Vagina (tissue), 2 donors: ENCODE measurements at places on chromosomes 12 and 14.

DNA sequence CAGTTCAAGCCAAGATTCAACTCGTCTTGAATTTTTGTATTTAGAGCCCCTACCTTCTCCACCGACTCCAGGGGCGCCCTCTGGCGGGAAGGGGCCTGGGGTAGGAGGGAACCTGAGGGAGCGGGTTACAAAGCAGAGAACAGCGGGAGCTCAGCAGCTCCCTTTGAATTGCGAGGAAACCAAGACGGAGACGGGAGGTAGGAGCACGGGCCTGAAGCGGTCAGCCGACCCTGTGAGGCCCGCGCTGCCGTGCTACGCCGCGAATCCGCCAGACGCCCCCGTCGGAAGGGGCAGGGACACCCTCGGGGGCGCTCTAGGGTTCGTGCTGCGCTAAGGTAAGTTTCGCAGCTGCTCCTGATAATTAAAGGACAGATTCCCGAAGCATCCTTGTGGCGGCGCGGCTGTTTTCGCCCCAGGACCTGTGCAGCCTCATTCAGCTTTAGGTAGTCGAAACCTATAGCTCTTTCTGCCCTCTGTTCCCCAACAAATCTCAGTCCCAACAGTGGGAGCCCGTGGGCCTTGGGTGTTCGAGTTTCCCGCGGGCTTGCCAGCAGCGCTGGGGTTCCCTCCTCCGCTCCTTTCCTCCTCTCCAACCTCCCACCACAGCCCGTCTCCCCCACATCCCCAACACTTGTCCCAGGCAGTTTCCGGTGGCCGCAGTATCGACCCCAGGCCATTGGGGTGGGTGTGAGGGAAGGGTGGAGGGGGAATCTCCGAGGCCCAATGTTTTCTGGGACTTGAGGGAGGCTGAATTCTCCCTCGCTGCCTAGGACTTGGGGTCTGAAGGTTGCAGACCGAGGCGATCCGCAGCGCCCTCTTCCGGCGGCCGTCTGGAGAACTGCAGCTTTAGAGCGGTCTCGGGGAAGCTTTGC lies 5.1 kb upstream of the NKX2-1 start:
- no peak for DNase-seq

DNA sequence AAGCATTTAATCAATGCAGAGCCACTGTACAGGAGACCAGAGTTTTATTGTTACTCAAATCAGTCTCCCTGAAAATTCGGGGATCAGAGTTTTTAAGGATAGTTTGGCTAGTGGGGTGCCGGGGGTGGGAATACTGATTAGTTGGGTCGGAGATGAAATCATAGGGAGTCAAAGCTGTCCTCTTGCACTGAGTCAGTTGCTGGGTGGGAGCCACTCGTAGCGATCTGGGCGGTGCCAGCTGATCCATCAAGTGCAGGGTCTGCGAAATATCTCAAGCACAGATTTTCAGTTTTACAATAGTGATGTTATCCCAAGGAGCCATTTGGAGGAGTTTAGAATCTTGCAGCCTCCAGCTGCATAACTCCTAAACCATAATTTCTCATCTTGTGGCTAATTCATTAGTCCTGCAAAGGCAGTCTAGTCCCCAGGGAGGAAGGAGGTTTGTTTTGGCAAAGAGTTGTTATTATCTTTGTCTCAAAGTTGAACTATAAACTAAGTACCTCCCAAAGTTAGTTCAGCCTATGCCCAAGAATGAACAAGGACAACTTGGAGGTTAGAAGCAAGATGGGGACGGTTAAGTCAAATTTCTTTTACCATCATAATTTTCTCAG lies 169.4 kb upstream of the PLEKHG7 start:
- no peak for DNase-seq

DNA sequence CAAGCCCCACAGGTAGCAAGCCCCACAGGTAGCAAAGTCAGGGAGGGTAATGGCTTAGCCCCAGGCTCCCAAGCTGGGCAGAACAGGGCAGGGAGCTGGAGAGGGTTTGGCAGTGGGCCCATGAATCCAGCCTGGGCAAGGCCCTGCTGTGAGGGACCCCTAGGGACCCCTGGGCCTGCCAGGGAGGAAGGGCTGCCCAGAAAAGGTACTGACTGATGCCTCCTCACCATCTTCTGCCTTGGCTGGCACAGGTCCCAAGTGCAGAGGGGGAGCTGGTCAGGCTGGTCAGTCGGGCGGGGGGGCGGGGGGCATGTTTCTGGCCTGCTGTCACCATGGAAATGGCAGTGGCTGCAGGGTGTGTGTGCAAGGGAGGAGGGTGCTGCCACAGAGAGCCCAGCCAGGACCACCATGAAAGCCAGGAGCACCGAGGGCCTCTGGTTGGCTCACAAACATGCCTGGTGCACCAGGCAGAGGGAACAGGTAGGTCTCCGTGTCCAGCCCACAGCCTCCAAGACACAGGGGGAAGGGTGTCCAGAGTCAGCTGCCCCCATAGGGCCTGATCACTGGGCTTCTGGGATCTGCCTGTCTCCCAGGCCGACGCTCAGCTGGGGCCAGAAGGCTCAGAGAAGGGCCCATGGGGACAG lies 1.5 kb upstream of the CRIP2 start:
- DNase-seq: no peak

- DNase-seq: no peak
Observed at GRCh38 chr12:14691560-14691959, 4.8 kb downstream of the GUCY2C start.

DNA sequence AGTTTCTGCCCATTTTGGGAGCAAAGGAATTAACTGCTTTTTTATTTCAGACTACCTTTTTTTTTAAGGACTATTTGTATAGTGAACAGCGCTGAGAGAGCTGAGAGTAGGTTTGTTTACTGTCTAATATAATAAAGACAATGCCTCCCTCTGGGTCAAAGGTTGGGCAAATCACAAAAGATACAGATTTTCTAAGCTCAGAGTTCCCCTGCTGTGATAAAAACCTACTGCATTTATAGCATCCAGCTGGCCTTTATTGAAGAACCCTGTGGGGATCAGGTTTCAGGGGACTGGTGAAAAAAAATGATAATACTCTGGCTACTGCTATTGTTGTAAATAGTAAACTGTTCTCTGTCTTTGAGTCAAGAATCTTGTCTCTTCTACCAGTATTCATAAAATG lies 28.7 kb downstream of the CCDC59 start:
- no peak for DNase-seq

DNA sequence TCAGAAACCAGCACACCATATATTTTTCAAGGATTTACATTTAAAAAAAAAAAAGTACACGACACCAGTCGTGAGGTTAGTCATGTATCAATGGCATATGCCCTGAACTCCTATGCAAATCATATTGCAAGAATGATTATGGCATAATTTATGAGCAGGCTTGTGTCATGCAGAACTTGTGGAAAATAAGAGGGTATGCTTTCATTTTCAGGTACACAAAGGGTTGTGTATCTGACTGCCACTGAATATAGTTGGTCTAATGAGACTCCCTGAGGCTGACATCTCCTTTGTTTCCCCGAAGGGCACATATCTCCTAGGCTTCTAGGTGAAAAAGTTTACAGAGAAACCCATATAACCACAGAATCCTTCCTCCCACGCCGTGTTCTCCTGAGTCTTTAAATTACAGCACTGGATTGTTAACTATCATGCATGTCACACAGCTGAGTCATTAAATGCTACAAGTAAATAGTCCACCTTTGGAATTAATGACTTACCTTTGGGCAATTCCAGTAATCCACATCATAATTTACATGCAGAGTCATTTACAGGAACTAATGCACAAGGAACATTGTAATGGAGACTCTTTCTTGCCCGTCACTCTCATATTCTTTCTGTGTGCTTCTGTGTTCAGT lies 356.7 kb upstream of the DIO2 start:
- no peak for DNase-seq

DNA sequence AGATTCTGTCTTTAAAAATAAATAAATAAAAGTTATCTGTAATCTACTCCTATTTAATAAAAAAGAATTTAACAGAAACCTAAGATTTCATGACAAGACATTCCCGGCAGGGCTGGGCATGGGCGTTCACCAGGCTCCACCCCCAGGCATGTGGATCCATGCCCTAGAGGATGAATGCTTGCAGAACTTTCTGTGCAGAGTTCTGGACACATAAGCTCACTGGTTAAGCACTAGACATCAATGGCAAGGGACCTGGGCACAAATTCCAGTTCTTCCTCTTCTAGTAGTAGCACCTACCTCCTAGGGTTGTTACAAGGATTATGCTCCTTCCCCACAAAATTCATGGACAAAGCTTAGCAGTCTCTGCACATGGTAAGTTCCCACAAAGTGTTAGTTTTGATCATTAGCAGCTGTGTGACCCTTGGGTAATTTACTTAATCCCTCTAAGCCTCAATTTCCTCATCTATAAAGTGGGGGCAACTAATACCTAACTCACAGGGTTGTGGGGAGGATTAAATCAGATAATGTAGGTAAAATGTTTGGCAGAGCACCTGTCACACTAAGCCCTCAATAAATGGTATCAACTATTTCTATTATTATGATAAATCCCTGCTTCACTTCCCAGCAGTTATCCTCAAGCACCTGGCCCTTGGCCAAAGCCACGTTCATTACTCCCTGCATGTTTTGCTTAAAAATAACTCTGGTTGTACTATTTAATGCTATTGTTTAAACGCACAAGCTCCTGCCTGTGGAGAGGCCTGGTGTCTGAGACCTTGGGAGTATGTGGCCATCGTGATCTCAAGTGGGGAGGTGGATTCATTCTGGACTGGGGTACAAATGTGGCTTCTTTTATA lies 9.8 kb downstream of the GALNT6 start:
- DNase-seq: no peak

- DNase-seq: no peak
Observed at GRCh38 chr14:99514552-99515300, 33.5 kb downstream of the CCNK start.

- no peak for DNase-seq
Observed at GRCh38 chr12:100317371-100317770, 39.5 kb upstream of the SLC17A8 start.

DNA sequence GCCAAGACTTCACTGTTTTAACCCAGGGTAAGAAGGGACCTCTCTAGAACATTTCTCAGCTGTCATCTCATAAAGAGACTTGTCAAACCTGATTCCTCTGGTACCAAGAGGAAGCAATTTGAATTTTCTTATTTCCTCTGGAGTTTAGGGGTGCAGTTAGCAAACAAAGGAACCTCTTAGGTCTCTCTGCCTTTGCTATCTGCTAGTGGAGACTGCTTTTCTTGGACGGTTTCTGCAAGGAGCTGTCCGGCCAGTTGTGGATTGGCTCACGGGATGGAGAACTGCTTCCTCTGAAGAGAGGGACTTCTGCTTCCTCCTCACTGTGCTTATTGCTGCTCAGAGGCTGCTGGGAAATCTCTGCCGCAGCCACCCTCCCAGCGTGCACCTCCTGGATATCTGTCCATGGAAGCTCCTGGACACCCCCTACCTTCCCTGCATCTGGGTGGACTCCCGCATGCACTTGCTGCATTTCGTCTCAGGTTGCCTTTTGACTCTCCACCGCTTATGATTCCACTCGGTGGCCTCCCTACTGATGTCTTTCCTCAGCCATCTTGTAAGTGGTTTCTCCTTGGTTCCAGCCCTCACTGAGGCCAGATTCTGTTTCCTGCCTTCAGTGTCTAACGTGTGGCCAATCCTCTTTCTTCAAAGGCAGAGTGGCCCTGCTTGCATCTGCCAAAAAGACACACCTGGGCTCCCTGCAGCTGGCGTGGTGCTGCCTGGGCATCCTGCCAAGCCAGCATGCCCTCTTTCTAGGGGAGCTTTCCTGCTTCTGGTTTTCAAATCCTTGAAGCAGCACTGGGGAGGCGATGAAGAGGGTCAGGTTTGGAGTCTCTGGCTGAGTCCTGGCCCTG lies 187.3 kb downstream of the CHST11 start:
- no peak for DNase-seq

DNA sequence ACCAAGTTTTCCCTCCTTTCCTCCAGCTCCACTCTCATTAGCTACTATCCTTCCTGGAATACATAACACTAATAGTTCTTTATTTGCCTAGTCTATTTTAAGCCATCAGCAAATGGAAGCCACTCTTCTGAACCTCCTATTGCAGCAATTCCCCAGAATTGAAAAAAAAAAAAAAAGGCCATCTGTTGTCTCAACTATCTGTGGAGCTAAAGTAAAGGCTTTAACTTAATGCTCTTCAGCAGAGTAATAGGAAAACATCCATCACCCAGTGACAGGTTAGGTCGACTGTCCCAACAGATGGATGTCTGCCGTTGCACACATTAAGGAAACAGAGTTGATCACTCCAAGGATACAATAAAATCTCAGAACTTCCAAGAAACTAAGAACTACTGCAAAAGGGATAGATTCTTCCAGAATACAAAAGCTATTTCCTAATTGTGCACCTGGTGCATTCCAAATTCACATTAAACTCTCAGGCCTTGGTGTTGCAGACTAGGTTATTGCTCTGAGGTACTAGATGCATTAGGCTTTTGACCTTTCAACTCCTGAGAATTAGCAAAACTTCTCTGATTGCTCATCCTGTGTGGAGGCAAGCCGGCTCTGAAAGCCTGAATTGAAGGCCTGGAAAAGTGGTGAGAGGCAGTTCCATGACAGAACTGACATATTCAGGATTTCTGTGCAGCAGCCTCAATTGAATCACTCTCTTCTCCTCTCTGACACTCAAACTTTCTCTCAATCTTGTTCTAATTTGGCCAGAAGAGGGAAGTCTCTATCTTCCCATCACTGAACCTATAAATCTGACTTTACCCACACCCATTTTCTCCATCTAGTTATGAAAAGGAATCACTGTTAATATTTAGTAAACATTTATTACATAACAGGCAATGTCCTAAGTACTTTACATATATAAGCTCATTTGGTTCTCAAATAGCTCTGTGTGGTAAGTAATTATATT lies 238.4 kb upstream of the HMGA2 start:
- DNase-seq: no peak

GRCh38 chr12:104130760-104131159 lies 7.2 kb downstream of the NFYB start:
- no peak for DNase-seq

- no peak for DNase-seq
Observed at GRCh38 chr12:125110641-125111360, 45.6 kb downstream of the AACS start.

- no peak for DNase-seq
Observed at GRCh38 chr12:53244337-53244736, 12.3 kb upstream of the RARG start.

- no peak for DNase-seq
Observed at GRCh38 chr12:95859344-95859816, 628 bp downstream of the SNRPF start.

- DNase-seq: no peak
Observed at GRCh38 chr12:78447373-78447772, 417.2 kb upstream of the SYT1 start.
